LNCaP clone FGC (cell line): ENCODE measurements at places on chromosomes 3 and 15.

DNA sequence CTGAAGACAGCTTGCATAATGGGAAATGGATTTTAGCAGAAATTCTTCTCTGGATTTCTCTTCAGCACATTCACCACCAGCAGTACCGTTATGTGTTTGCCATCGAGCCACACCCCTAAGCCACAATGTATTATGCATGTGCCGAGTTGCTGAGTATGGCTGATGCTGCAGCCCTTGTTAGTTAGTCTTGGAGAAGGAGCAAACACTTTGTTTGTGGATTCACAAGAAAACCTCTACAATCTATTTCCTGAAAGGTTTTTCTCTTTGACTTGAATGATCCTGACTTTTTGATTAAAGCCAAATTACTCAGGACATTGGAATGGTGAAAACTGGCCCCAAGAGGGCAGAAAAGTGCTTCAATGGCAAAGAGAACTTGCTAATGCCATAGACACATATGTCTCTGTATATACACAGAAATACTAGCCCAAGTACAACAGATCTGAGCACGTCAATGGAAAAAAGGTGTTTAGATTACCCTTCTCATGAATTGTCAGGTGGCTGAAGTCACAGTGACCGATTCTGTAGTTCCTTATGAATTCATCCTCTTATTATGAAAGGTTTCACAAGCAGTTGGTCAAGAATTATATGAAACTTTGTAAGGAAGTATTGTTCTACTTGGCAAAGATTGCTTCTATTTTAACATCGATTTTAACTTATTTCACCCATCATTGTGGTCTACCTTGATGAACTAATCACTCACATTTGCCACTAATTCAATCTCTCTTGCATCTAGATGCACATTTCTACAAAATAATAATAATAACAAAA, 103.0 kb downstream of the P3H2 start:
- peak; percentile 57 for DNase-seq

DNA sequence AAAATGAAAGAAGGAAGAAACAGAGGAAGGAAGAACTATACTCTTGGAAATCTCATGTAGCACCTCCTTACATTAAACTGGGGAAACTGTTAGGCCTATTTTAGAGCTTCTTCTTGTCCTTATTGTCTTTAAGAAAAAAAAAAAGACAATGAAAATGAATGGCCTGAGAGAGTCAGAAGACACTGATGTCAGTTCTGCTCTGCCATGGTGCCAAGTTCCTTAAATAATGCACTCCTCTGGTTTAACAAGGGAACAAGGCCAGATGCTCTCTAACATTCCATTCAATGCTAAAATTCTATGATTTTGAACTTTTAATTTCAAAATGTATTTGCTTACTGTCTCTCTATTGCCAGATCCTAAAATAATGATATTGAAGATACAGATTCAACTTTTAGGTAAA, 4.4 kb upstream of the MBNL1 start:
- DNase-seq, result no peak

- no peak for DNase-seq
Observed at GRCh38 chr15:52086011-52086786, 26.4 kb downstream of the BCL2L10 start.

GRCh38 chr3:60555686-60556354, 695.4 kb downstream of the FHIT start:
- no peak for DNase-seq

- no peak for DNase-seq
Observed at GRCh38 chr3:127805026-127805753, 17.1 kb downstream of the MGLL start.

DNA sequence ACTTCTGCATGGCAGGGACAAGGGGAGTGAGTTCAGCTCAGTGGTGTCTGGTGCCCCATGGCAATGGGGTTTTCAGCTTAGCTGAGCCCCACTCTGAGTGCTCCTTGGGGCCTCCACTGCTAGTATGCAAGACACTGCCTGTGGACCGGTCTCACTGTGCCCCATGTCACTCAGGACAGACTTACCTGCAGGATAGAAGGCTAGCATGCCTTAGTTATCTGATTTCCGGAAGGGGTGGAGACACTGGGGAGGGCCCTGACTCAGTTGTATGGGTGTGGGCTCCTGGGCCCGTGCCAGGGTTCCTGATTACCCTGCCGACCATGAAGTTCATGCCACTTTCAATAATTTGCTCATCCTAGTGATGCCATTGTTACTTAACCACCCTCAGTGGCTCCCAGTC, 4.3 kb upstream of the SLC6A20 start:
- DNase-seq, result no peak

GRCh38 chr3:189398656-189399055, 226.9 kb downstream of the TPRG1 start:
- no peak for DNase-seq
